ENCODE measurements at places on chromosomes 7 and 10.

DNA sequence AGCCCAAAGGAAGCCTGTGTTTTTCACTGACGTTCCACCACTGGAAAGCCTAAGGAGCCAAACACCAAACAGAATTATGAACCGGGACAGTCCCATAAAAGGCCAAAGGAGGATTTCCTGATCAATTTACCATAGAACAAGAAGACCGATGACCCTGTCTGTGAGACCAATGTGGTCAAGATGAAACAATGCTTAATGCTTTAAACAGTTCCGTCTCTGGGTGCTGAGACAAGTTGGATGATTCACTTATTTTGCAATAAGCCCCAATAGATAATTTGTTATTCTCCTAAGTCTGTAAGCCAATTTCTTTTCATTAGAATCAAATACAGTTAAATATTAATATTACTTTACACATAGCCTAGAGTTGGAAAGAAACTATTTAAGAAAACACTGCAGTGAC lies 134.9 kb downstream of the MICU1 start:
- no peak for DNase-seq

- no peak for DNase-seq
These were observed 3.8 kb upstream of the CRCP start for GRCh38 chr7:66110856-66111255.

- DNase-seq = no peak
These were observed 47.7 kb downstream of the RASGEF1A start for GRCh38 chr10:43218951-43219837.

DNA sequence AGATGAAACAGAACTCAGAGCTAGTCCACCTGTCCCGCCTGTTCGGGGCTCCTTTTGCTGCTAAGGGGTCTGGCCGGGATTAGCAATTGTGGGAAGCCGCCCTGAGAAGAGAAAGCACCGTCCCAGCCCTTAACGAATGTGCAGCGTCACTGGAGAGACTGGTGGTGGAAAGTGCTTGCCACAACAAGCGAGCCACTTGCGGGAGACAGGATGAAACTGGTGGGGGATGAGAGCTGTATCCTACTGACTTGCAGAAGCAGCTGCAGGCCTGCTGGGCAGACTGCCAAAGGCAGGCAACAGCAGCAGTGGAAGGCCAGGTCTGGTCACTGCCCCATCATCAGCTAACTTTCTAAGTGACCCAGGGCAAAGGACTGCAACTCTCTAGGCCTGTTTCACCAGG lies 95.4 kb downstream of the FAM53B start:
- DNase-seq = no peak

GRCh38 chr10:17779784-17780183 lies 27.8 kb downstream of the TMEM236 start:
- DNase-seq = no peak

DNA sequence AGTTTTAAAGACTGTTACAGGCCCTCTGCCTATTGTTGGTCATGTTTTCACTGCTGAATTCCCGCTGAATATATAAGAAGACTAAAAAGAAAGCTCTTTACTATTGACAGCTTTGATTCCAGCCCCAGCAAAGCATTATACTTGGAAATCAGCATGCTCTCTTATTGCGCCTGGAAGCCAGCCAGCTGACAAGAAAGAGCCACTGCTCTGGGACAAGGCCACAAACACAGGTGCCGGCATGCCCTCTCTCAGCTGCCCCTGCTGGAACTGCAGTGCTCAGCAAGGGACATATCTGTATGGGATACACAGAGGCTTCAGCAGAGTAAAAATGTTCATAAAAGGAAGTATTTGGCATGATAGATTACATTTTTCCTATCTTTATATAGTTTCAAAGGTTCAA lies 523.9 kb downstream of the ADRA2A start:
- no peak for DNase-seq

DNA sequence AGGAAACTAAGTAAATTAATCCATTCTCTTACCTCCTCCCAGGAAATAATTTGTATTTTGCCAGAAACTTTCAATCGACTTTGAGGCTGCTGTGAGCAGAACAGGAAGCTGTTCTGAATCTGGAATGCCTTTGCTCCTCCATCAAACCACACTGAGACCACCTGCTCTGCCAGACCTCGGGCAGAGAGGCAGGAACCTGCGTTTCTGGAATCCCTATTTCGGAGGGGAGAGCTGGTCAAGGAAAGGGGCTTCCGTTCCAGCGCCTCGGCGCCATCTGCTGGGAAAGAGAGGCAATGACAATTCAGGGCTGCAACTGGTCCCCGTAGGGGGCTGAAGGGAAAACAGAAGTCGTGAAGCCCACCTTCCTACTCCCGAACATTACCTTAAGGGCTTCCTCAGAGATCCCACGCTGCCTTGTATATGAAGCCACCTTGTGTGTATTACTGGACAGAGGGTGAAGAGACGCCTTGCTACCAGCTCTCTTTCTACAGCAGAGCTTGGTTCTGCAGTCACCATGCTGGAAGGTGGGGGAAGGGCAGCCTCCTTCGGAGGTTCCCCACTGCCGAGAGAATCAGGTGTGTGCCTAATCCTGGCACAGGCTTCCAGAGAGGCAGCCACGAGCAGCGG lies 31.2 kb downstream of the ZNF467 start:
- peak; percentile 87 for DNase-seq

- no peak for DNase-seq
These were observed 13.0 kb downstream of the LHPP start for GRCh38 chr10:124474514-124475070.

- no peak for DNase-seq
These were observed 21.5 kb upstream of the OR6B1 start for GRCh38 chr7:143978585-143978984.

DNA sequence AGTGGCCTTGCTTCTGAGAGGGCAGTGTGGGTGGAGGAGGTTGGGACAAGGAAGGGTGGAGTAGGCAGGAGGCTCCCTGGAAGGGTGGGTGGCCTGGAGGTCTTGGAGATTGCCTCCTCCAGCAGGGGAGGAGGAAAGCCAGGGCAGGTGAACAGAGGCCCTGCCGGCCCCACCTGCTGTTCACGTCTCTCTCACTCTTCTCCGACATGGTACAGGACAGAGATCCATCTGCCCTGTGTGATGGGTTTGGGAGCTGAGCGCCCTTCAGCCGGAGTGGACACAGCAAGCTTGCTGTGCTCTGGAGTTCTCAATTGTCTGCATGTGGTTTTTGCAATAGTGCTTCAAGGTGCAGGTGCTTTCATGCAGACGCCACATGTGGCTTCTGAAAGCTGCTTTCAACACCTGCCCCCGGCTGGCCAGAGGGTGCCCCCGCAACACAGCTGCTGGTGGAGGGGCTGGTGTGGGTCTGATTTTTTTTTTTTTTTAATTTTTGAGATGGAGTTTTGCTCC lies 82.8 kb upstream of the GNA12 start:
- DNase-seq = no peak

DNA sequence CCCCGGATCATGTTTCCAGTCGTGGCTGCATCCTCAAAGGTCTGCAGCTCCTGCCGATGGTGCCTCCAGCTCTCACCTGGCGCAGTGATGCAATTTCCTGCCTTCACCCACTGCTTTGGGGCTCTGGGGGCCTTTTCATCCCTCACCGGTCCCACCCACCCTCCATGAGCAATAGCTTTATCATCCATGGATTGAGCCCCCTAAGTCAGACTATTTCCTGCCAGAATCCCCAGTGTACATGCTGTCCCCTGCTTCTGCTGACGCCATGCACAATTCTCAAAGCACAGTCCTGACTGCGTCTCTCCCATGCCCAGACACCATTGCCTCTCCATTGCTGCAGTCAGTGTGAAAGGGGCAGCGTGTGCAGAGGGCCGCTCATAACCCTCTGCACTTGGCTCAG lies 49.7 kb downstream of the FAM241B start:
- DNase-seq = no peak

DNA sequence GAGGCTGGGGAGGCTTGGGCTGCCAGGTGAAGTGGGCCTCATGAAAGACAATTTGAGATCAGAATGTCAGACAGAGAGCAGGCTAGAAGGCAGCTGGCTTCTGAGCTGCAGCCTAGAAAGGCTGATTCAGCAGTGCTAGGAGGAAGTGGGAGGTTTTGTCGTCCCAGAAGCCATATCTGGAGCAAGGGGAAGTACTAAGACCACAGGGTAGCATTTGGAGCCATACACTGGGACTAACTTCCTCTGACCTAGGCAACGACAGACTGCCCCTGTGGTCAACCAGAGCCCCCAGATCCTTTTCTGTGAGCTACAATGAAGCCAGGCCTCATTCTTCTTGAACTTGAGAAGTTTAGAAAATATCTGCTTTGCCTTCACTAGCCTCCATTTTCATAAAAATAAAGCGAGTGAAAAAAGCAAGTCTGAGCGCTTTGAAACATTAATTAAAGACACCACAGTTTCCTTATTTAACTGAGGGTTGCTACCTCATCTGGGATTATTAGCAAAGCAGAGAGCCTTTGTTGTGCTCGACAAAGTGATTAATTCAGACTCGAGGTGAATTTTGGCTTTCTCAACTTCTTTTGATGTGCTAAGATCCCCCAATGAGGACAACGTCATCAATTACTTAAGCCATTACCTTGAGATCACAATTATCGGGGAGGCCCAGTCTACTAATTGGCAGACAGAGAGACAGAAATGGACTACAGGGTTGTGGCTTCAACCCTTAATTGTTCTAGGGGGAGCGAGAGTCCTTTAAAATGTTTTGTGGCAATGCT lies 26.6 kb downstream of the TBXAS1 start:
- DNase-seq = no peak

DNA sequence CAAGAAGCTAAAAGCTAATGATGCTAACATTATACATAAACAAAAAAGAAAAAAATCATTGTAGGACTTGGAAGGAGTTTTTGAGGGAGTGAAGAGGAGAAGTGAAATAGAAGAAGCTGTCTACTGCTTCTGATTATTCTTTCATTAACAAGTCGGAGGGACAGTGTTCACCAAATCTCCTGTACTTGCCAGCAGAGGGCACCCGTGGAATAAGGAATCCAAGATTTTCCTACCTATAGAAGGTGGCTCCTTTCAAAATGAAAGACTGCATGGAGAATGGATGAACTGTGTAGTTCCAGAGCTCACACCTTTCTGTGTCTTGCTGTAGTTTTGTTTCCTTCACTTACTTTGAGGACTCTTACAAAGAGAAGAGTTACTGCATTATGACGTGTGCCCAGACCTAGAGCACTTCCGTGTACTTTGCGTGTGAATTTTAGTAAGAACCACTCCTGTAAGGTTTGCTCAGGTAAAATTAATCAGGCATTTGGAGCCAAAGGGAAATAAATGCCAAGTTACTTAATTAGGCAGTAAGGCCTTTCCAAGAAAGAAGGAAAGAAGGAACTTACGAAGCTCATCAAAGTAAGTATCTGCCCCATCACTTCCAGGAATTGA lies 145.1 kb downstream of the SEMA3D start:
- DNase-seq = no peak

- no peak for DNase-seq
These were observed 131.3 kb downstream of the SH3PXD2A start for GRCh38 chr10:103724074-103724473.

DNA sequence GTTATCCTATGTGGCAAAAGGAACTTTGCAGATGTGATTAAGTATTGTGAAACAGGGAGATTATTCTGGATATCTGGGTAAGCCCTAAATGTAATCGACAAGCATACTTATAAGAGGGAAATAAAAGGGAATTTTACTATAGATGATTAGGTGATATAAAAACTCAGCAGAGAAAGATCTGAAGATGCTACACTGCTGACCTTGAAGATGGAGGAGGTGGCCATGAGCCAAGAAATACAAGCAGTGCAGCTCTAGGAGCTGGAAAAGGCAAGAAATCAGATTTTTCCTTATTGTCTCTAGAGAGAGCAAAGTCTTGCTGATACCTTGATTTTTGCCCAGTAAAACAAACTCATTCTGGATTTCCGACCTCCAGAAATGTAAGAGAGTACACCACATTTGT lies 67.7 kb downstream of the BRAF start:
- no peak for DNase-seq

DNA sequence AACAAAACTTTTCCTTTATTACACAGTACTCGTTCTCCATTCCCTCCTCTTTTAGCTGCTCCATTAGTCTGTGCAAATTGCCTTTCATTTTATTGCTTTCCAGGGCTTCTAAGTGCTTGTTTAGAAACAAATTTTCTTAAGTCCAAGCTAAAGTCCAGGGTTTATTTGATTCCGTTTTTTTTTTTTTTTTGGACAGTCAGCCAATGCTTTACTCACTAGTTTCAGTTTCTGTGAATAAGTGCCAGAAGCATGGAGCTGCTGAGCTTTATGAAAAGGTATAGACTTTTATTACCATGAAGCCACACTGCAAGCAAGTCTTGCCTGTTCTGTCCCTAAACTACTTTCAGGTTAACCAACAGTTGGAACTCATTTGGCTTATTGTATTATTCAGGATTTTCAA lies 455.0 kb downstream of the GFRA1 start:
- no peak for DNase-seq

DNA sequence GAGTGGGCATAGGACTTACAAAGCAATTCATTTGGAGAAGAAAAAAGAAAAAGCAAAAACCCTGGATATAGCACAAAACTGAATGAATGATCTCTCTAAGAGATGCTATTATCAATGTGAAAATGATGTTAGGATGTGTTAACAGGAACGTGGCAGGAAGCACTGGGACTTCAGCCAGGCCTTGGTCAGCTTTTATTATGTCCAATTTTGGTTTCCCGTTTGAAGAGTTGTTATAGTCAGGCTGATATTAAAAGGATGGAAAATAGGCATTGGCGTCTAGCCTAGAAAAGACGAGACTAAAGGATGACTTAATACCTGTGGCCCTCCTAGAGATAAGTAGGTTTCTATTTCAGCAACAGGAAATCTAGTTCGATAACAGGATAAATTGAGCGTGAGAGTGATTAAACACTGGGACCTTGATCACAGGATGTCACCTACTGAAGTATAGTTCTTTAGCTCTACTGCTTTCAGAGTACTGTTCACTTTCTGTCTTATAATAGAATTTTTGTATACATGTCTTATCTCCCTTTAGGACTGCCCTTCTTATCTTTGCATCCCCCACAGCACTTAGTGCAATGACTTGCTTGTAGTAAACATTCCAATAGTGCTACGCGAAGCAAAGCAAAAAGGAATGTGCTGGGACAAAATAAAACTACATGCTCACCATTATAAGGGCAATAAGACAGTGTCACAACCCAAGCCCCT lies 99.8 kb upstream of the AGBL3 start:
- no peak for DNase-seq

- DNase-seq = no peak
These were observed 63.5 kb downstream of the GRK5 start for GRCh38 chr10:119270762-119271366.

GRCh38 chr7:112214883-112215282 lies 8.4 kb downstream of the ZNF277 start:
- no peak for DNase-seq

GRCh38 chr7:132520591-132521280 lies 55.5 kb downstream of the PLXNA4 start:
- no peak for DNase-seq

DNA sequence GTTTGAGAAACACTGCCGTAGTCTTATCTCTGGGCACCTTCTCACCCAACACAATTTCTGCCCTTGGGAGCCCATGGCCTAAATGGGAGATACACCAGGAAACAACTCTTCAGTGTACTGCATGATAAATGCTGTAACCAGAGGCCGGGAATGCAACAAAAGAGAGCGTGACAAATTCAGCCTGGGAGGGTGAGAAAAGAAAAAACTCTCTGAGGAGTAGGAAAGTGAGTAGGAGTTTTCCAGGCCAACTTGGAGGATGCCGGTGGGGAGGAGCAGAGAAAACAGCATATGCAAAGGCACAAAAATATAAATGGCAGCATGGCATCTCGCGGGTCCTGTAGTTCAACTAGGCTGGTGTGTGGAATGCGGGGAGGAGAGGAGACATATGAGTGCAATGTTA lies 624.5 kb downstream of the PARD3 start:
- no peak for DNase-seq

GRCh38 chr7:136857573-136857972 lies 10.9 kb upstream of the CHRM2 start:
- no peak for DNase-seq
